Lung (tissue), 17 donors: ENCODE measurements at places on chromosomes 1 and 21. TPM values are rescaled to one million over a fixed set of nuclear protein-coding genes. Genes with fewer than 3 reads are reported as not detected.

SMPDL3B gene
- 6.4 TPM for polyA plus RNA-seq

CD2 gene
- 5.0 TPM for polyA plus RNA-seq

SLC44A5 gene
- 0.10 TPM for polyA plus RNA-seq

AMY1A gene
- 1.1 TPM for polyA plus RNA-seq

PTPN22 gene
- 4.2 TPM for polyA plus RNA-seq

SLC45A3 gene
- polyA plus RNA-seq, result 2.1 TPM

CFHR2 gene
- polyA plus RNA-seq, result not detected

BCAR3 gene
- 15.1 TPM for polyA plus RNA-seq

SELENBP1 gene
- 84.1 TPM for polyA plus RNA-seq

MYOM3 gene
- polyA plus RNA-seq, result 0.10 TPM

PRAMEF27 gene
- not detected for polyA plus RNA-seq

MAPKAPK2 gene
- 55.7 TPM for polyA plus RNA-seq

PDZK1 gene
- 0.28 TPM for polyA plus RNA-seq
